Thyroid gland (tissue), 4 donors: ENCODE measurements at places on chromosomes 5 and 9. TPM values are rescaled to one million over a fixed set of nuclear protein-coding genes. Genes with fewer than 3 reads are reported as not detected.

DNA sequence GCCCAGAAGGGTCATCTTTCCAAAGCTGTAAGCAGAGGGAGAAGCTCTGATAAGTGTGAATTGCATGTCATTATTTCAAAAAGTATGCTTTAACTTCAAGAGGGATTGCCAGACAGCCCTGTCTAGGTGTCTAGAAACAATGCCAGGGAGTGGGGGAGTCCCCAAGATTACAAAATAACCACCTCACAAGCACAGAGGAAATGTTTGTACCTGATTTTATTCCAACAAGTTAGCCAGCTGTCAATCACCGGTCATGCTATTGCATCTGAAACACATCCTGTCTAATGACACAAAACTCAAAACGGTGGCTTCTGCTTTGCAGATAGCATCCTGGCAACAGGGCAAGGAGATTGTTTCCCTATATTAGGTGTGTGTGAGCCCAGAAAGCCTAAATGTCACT, 154.2 kb upstream of the WWC1 start:
- DNase-seq = no peak

DNA sequence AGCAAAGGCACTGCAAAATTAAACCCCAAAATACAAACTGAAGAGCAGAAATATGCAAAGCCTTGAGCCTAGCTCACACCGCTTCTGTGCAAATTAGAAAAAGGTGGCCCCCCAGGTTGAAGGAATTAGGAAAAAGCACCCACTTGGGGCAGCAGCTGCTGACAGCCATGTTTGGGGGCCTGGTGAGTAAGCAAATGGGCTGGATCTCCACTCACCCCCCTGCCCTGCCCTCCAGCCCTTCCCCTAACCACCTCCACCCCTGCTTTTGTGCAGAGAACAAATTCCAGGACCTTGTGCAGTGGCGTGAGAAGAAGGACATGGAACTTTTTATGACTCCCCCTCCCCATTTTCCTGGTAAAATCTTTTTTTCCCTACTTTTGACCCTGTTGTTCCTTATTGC, 92.0 kb upstream of the DNAH5 start:
- peak; percentile 8 for DNase-seq

CCNB1 gene
- total RNA-seq = 11.3 TPM

DNA sequence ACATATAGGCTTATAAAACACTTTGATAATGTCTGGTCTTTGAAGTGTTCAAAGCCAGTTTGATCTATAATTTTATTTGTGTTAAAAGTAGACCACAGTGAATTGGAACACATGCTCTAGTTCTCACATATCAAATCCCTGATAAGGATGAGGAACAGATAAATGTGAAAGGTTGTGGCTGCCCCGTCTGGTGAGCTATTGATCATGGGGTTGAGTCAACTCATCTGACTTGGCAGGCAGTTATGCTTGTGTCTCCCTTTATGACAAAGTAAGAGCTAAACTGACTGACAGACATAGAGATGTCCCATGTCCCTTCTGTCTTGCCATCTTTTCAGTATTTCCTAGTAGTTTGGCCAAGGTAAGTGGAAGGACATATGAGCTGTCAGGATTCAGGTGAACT, 2.9 kb upstream of the ERMP1 start:
- DNase-seq = no peak

ERBIN gene
- total RNA-seq = 108 TPM

DNA sequence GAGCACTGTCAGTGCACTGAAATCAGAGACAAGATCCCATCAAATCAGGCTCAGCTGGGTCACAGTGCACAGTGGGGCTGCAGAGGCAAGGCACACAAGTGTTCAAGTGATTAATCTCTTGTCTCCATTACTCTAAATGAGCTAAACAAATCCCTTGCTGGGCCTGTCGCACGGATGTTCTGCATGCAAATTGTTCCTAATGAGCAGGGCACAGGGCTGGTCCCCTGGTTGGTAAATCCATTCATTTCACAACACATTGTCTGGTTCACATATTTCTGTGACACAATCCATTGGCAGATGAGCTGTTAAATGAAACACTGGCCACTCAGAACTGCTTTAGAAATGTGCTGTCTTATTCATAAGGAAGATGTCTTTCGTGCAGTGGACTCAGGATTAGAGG, 167.9 kb upstream of the BRINP1 start:
- no peak for DNase-seq

GRCh38 chr5:2754581-2755075, 3.2 kb upstream of the IRX2 start:
- no peak for DNase-seq

GRCh38 chr9:113711251-113711650, 164.9 kb upstream of the ZNF618 start:
- no peak for DNase-seq

GRCh38 chr9:36843964-36844363, 190.1 kb downstream of the PAX5 start:
- no peak for DNase-seq

DNA sequence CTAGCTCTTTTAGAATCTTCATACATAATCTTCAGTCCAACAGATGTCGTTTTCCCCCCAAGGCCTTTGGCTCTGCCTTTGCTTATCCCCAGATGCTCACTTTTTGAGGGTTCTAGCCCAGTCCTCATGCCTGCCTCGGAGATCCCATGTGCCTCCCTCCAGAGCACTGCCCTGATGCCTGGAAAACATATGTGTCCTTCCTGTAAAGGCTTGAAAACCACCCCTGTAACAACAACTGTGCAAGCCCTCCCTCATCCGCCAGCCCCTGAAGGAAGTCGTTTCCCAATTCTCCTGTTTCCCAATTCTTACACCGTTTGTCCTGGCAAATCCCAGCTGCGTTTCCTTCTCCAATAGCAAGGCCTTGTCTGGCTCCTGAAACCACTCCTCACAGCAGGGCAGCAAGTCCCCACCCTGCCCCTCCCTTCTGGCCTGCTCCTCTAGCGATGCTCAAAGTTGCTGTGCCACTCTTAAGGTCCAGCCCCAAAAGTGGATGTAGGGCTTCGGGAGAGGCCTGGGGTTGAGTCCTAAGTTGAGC, 52.2 kb downstream of the SLC36A1 start:
- no peak for DNase-seq

- no peak for DNase-seq
Measured at GRCh38 chr9:456365-456764, 241.7 kb downstream of the DOCK8 start.

DNA sequence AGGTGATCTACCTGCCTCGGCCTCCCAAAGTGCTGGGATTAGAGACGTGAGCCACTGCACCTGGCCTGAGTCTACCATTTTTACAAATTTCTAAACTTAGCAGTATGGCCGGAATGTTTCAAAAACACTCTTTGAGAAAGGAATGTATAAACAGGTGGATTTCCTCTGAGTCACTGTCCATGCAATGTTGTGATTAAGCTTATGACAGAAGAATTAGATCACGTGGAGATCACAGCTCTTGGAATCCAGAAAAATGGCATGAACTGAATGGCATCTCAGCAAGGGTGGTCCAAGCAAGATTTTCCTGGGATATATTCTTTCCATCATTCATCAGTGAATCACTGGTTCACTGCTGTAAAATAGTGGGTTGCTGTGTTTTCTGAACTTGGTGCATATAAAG, 865.0 kb downstream of the PTPRD start:
- DNase-seq = no peak

ITGA2 gene
- total RNA-seq = 3.6 TPM

DNA sequence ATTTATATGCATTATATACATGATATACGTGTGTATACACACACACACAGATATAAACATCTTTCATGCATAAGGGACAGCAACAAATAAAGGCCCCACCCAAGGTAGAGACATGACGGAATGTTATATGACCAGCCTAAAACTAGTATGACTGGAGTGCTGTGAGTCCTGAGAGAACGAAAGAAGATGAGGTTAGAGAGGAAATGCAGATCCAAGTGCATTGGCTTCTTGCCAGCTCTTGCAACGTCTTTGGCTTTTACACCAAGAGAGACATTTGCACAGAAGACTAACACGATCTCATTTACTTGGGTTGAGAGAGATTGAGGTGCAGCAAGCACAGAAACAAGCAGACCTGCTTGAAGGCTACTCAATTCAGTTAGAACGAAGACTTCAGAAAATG, 23.0 kb downstream of the CDH10 start:
- peak; percentile 2 for DNase-seq

FYB1 gene
- 15.6 TPM for total RNA-seq

PCDHGA7 gene
- total RNA-seq = 5.1 TPM

- peak; percentile 30 for DNase-seq
Measured at GRCh38 chr9:94084314-94084713, at the start of gene PTPDC1. Gene PTPDC1, plus strand, starts transcription at chr9:94084464. Its CDS starts 67 bp downstream, at chr9:94084531.

GRCh38 chr9:131880833-131881583, 141.1 kb upstream of the RAPGEF1 start:
- no peak for DNase-seq
